GM12878 (cell line): ENCODE measurements at places on chromosomes 13 and 19. TPM values are rescaled to one million over a fixed set of nuclear protein-coding genes. Genes with fewer than 3 reads are reported as not detected.

The PDE4C gene
- 0.27 and 0.67 TPM in 2 replicates for total RNA-seq

The PRODH2 gene
- total RNA-seq = not detected in 2 replicates

The FAM124A gene
- not detected in 2 replicates for total RNA-seq

GRCh38 chr19:33312065-33312464 is 9.7 kb upstream of the CEBPA start:
- no peak for DNase-seq

DNA sequence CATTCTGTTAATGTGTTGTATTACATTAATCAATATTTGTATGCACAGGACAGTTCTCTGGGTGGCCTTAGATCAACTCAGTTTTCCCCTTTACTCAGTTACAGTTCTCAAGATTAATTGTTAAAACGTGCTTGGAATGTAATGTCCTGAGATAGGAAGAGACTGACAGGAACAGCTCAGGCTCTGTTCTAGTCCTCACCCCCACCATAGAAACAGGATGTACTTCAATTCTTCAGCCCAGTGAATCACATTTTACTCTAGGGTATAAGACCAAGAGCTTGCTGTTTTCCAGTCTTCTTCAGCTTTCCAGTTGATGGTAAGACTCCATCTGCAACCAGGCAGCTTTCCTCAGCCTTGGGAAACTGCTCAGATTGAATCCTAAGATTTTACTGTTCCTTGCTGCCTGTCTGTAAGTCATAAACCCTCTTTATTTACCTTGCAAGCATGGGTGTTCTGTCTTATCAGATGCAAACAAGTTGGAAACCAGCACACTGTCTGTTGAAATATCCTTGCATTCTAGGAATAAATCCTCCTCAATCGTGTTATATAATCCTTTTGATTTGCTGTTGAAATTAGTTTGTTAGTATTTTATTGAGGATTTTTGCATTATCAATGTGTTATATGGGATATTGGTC is 836.9 kb upstream of the PCDH9 start:
- DNase-seq = no peak

- DNase-seq = no peak
Measured at GRCh38 chr13:39462428-39462827, 140.6 kb downstream of the LHFPL6 start.
